ENCODE measurements at places on chromosomes 1 and 21. TPM values are rescaled to one million over a fixed set of nuclear protein-coding genes. Genes with fewer than 3 reads are reported as not detected.

The C1QTNF12 gene
- not detected for total RNA-seq

The TEDDM1 gene
- total RNA-seq = not detected

The MAP10 gene
- total RNA-seq = 0.09 TPM

DNA sequence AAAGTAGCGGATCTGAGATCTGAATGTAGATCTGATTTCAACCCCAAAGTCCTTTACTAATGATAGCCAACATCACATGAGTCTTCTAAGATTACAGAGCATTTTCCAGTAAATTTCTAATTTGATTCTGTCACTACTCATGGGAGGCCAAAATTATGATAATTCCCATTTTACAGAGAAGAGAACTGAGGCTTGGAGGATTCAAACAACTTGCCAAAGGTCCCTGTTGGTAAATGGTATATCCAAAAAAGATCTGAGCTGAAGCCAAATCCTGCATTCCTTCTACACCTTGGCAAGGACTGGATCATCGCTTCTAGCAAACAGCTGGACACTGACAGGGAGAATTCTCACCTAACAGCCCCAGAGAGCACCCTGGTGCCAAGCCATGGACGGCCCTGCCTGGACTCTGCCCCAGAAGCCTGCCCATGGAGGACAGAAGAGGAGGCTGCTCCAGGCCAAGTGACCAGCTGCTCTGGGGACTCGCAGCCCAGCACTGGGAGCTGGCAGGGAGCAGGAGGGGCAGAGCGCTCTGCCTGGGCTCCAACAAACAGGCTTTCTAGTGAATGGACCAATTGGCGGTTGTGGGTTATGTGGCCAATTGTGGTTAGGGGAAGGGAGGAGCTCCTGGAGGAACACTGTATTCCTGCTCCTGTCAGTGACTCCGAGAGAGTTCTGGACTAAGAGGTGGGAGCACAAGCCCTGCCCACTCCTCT, 6.4 kb upstream of the CSF1 start:
- no peak for DNase-seq

- DNase-seq = no peak
Measured at GRCh38 chr1:109659997-109660690, 4.2 kb downstream of the GSTM4 start.

Data from A172 (cell line).